ENCODE measurements at places on chromosomes 7 and 10.

DNA sequence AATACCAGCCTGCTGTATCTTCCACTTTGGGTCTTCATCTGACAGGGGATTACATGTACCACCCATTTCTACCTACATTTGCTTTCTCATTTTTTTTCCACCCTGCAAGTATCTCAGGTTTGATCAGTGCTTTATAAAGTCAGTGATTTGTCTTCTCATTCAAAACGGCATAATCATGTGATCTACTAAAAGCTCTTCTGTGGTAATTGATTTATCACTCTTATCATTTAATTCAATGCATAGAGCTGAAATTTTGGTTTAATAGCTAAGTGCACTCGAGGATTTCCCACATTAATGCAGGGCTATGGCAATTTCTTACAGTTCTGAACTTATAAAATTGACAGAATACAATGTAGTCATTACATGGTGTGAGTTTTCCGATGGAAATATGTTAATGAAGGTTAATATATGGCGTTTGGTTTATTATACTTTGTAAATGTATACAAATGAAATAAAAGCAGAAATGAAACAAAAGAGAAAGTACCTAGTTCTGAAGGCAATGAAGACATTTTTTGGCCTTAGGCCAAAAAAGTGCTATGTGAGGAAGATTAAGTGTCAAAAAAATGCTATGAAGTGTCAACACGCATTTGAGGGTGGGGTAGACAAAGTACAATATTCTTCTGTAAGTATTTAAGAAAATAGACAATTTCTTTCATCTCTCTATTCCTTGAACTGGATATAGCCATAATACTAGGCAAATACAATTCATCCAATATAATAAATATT, 457.3 kb downstream of the ETV1 start:
- H3K27ac ChIP-seq: no peak overlapping the region
- no peaks in the 10 kb centered on the region for H3K4me1 ChIP-seq
- DNase-seq: no peak
- no peak overlapping the region for H3K4me3 ChIP-seq
- no peaks in the 10 kb centered on the region for H3K27me3 ChIP-seq
- H3K36me3 ChIP-seq: no peaks in the 10 kb centered on the region

GRCh38 chr10:79449181-79450146, 4.0 kb upstream of the ZCCHC24 start:
- H3K4me3 ChIP-seq: no peak overlapping the region
- DNase-seq: no peak
- no peak overlapping the region for H3K27ac ChIP-seq
- peaks cover 68% of the 10 kb centered on the region for H3K27me3 ChIP-seq

DNA sequence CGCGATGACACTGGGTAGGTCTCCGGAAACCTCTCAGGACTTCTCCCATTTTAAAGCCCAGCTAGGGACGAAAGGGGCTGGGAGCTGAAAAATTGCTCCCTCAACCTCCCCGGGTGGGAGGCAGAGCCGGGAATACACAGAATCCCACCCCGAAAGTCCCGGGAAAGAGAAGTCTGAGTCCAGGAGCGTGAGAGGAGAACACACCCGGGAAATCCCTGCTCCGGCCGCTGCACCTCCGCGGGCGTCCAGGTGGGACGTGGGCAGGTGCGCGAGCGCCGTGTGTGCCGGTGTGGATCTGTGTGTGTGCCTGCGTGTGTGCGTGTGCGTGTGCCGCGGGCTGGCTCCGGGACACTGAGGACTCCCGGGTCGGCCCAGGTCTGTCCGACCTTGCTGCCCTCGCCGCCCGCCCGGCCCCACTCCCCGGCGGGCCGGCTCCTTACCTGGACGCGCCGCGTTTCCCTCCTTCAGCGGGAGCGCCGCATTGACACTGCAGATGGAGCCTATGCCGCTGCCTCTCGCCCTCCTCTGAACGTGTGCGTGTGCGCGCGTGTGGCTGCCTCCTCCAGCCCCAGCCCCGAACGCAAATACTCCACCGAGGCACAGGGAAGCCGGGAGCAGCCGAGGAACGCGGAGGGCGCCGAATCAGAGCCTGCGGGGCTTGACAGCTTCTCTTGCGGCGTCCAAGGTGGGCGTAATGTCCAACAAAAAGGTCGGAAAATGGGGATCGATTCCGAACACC, at the start of gene PLXNA4:
Gene PLXNA4 (minus strand): TSS at position 489 of the 739 bp plus-strand sequence. CDS start 67,777 bp downstream, outside the sequence.
- no peak within 1 kb of the TSS for H3K27ac ChIP-seq
- peak; percentile 54 for DNase-seq
- peaks cover 89% of the 10 kb centered on the region for H3K27me3 ChIP-seq
- H3K4me1 ChIP-seq: peaks cover 45% of the 10 kb centered on the region
- H3K36me3 ChIP-seq: peaks cover 40% of the 10 kb centered on the region

- H3K27ac ChIP-seq: no peak overlapping the region
- H3K27me3 ChIP-seq: no peaks in the 10 kb centered on the region
- no peaks in the 10 kb centered on the region for H3K4me1 ChIP-seq
Observed at GRCh38 chr7:84701524-84702306, 485.1 kb downstream of the SEMA3D start.

- H3K4me3 ChIP-seq: no peak overlapping the region
- no peaks in the 10 kb centered on the region for H3K4me1 ChIP-seq
- DNase-seq: no peak
- peaks cover 3% of the 10 kb centered on the region for H3K27me3 ChIP-seq
- no peak overlapping the region for H3K27ac ChIP-seq
Observed at GRCh38 chr7:32779167-32779566, 112.4 kb downstream of the KBTBD2 start.

DNA sequence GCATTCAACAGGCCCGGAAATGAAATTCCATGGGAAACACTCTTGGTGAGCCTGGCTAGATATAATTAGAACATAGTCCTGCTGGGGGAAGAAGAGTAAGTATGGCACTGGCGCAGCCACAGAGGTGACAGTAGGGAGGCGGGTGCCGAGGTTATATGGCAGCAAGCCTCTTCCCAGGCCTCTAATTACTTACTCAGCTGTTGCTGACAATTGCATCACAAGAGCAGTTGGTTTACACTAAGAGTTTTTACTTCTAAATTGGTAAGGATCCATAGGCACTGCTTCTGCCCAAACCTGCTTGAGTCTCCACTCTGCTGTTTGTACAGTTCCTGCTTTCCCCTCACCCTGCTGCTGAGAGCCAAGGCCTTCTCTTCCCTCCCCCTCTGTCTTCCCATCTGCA, 93.3 kb upstream of the DUSP5 start:
- peaks cover 6% of the 10 kb centered on the region for H3K4me1 ChIP-seq
- no peaks in the 10 kb centered on the region for H3K36me3 ChIP-seq
- peaks cover 58% of the 10 kb centered on the region for H3K27me3 ChIP-seq
- no peak overlapping the region for H3K4me3 ChIP-seq
- H3K27ac ChIP-seq: no peak overlapping the region

DNA sequence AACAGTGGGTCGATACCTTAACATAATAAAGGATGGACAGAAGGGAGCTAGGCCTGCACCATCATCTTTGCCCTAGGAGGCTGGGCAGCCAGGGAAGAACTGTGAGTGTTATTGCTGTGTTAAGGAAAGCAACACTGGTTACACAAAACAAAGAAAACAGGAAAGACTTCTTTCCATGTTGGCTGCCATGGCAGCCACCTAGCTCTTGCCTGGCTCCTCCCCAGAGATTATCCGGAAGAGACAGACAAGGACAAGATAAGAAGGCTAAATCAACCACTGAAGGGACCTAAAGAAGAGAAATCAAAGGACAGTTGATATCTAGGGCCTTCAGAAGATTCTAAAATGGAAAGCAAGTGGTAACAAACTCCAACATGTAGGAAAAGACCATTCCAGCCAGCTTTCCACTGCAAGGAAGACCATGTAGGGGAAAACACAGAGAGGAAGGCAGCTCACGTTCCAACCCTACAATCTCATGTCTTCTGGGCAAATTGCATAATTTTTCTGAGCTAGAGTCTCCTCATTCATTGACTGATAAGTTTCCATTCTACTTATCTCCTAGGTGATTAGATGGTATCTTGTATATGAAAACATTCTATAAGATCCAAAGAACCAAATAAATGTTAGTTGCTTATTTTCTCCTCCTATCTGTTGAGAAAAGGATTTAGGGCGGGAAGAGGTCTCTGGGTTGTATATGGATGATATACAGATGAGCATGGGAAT, 51.2 kb downstream of the SP8 start:
- no peak for DNase-seq
- no peaks in the 10 kb centered on the region for H3K4me1 ChIP-seq
- no peaks in the 10 kb centered on the region for H3K27me3 ChIP-seq
- no peak overlapping the region for H3K27ac ChIP-seq
- H3K4me3 ChIP-seq: no peak overlapping the region
- no peaks in the 10 kb centered on the region for H3K36me3 ChIP-seq

- H3K27ac ChIP-seq: no peak overlapping the region
- peaks cover 4% of the 10 kb centered on the region for H3K27me3 ChIP-seq
- no peak overlapping the region for H3K4me3 ChIP-seq
- DNase-seq: no peak
- no peaks in the 10 kb centered on the region for H3K36me3 ChIP-seq
Observed at GRCh38 chr10:34681933-34682332, 133.2 kb downstream of the PARD3 start.

DNA sequence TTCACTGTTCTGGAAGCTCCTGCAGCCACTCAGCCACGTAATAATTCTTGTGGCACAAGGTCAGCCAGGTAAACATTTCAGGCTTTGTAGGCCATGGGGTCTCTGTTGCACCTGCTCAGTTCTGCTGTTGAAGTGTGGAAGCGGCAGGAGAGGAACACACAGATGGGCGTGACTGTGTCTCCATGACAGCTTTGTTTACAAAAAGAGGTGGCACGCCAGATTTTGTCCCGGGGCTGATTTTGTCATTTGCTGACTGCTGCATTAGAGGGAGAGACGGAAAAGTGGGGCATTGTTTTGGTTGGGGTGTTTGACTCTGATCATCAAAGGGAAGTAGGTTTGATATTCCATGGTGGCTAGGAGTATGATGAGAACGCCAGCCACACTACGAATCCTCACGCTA, 103.1 kb downstream of the PRKAG2 start:
- no peak for DNase-seq
- peaks cover 32% of the 10 kb centered on the region for H3K4me1 ChIP-seq

- DNase-seq: no peak
- no peak overlapping the region for H3K27ac ChIP-seq
- no peaks in the 10 kb centered on the region for H3K27me3 ChIP-seq
Observed at GRCh38 chr7:37385787-37386186, 62.9 kb downstream of the ELMO1 start.

DNA sequence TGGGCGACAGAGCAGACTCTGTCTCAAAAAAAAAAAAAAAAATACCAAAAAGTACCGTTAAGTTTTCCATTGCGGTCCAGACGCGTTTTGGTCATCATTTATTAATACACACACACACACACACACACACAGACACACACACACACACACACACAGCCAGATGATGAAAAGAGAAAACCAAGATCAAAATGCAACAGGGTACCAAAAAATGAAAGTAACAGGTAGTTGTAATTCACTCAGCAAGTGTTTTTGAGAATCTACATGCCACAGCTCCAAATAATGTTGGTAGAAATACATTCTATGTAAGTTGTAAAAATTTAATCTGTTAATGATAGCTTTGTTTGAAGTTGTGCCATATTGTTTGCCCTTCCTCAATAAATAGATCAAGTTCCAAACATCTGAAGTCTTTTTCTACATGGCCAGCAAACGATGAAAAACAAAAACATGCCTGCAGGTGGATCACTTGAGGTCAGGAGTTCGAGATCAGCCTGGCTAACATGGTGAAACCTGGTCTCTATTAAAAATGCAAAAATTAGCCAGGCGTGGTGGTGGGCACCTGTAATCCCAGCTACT, 9.4 kb downstream of the YWHAG start:
- H3K4me3 ChIP-seq: no peak overlapping the region
- no peak for DNase-seq
- H3K27ac ChIP-seq: no peak overlapping the region
- H3K4me1 ChIP-seq: peaks cover 54% of the 10 kb centered on the region
- H3K27me3 ChIP-seq: no peaks in the 10 kb centered on the region

- no peaks in the 10 kb centered on the region for H3K4me1 ChIP-seq
- H3K27ac ChIP-seq: no peak overlapping the region
- H3K36me3 ChIP-seq: no peaks in the 10 kb centered on the region
Observed at GRCh38 chr7:112495810-112496462, 15.1 kb downstream of the LSMEM1 start.

GRCh38 chr7:23396222-23397015, 73.9 kb downstream of the IGF2BP3 start:
- no peaks in the 10 kb centered on the region for H3K36me3 ChIP-seq
- H3K4me3 ChIP-seq: no peak overlapping the region
- DNase-seq: no peak
- peaks cover 3% of the 10 kb centered on the region for H3K4me1 ChIP-seq

- no peak for DNase-seq
- H3K36me3 ChIP-seq: peaks cover 76% of the 10 kb centered on the region
- no peak overlapping the region for H3K4me3 ChIP-seq
- H3K27ac ChIP-seq: peak overlapping the region; percentile 49
- H3K4me1 ChIP-seq: peaks cover 78% of the 10 kb centered on the region
Observed at GRCh38 chr7:2956526-2957368, 86.9 kb downstream of the CARD11 start.

Data from activated naive CD4-positive, alpha-beta T cell treated with anti-CD3 and anti-CD28 coated beads, Interleukin-2, amount 10 ng/mL, durations not matched to agents 7 days and 5 days (primary cell).